ENCODE measurements at places on chromosomes 5 and 9. TPM values are rescaled to one million over a fixed set of nuclear protein-coding genes. Genes with fewer than 3 reads are reported as not detected.

The WHRN gene
- total RNA-seq = 27.9 TPM

The SPATA9 gene
- total RNA-seq = 0.95 TPM

The SAXO1 gene
- not detected for total RNA-seq

The IER5L gene
- 10.3 TPM for total RNA-seq

The MCTP1 gene
- total RNA-seq = 39.3 TPM

- no peaks in the 10 kb centered on the region for H3K27me3 ChIP-seq
- no peak overlapping the region for H3K4me3 ChIP-seq
- no peaks in the 10 kb centered on the region for H3K36me3 ChIP-seq
- H3K27ac ChIP-seq = no peak overlapping the region
These were observed 235.0 kb downstream of the GOLPH3 start for GRCh38 chr5:31939151-31939550.

- H3K4me1 ChIP-seq = peaks cover 16% of the 10 kb centered on the region
- H3K27ac ChIP-seq = no peak overlapping the region
- no peaks in the 10 kb centered on the region for H3K36me3 ChIP-seq
- H3K4me3 ChIP-seq = no peak overlapping the region
- no peak for DNase-seq
These were observed 36.4 kb downstream of the THBS4 start for GRCh38 chr5:80071510-80072021.

DNA sequence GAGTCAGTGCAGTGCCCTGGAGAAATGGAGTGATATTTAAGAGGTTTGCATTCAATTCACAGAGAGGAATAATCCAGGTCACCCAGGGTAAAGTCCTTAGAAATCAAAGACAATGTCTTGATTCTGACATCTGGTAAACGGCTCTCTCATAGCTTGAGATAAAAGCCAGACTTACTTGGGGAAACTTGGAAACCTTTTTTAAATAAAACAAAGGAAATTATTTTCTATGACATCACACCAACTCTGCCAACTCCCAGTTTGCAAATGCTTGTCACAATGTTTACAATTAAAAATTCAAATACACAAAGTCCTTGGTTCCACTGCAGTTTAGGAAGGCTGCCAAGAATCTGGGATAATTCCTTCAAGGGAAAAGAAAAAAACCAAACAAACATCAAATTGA is 255.1 kb upstream of the NREP start:
- no peaks in the 10 kb centered on the region for H3K27me3 ChIP-seq
- H3K36me3 ChIP-seq = no peaks in the 10 kb centered on the region
- no peak overlapping the region for H3K4me3 ChIP-seq
- DNase-seq = no peak
